Stimulated activated CD8-positive, alpha-beta memory T cell treated with anti-CD3 and anti-CD28 coated beads, Interleukin-15, amount 100 ng/mL, for 4 hours (primary cell): ENCODE measurements at places on chromosomes 1 and 21.

DNA sequence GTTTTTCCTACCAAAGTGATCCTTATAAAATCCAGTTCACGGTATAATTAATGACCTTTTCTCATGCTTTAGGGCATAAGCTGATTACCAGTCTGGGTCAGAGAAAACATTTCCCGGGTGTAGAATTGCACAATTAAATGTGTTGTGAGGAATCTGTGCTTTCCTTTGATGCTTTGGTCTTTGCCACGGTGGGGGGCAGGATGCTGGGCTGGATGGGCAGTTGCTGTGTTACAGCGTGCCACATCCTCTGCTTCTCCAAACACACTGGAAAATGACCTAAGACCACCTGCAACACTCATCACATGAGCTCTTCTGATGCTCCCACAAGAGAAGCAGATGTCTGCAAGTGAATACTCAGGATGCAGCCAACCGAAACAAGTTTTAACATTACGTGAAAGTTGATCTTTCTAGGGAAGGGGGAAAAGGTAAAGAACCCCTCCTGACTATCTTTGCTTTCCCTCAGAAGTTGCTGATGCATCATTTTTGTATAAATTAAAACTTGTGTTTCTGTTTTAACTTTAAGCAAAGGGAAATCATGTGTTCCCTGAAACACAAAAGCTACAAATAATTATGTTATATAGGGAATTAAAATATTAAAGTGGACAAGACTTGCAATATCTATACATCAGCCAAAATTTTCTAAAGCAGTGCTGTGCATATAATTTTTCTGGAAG lies 515.3 kb upstream of the NR5A2 start:
- no peak for DNase-seq

GRCh38 chr1:20717452-20718342 lies at the start of gene KIF17:
KIF17 (minus strand) TSS chr1:20718007; CDS start chr1:20717706, 301 bp downstream.
- DNase-seq: no peak

DNA sequence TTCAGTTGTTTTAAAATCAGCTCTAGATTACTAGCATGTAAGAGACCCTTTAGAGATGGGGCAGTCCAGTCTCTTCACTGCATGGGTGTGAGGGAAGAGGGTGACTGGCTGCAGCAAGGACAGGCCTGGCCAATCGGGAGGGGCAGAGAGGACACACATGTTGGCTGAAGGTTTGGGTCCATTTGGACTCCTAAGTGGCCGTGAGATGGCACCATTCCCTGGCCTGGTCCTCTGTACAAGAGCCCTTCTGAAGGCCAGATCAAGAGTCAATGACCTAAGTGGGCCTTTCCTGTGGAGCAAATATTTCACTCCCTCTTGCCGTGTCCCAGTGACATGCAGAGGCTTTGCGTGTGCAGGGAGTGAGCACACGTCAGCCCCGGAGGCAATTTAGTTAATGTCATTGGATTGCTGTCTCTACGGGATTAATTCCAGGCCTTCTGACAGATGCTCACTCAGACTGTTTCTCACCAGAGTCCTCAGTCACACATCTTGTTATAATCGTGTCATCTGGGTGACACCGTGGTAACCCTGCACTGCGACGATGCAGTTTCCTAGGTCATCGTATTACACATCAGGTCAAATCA lies 613.0 kb downstream of the NPHP4 start:
- DNase-seq: no peak

DNA sequence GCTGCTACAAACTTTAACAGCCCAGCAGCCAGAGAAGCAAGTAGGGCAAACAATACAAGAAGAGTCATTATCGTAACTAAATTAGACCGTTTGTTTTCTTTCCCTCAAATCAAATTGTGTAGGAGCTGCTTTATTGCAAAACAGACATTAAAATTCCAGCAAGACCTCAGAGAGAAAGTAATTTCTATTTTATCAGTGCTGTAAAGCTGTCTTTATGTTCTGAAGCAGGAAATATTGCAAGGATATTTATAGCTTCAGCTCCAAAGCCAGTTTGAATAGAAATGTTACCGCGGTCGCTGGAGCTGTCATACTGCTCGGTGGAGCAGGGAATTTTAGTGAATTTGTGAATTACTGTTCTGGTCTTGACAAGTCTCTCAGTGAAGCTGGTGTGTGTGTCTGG lies 503.8 kb upstream of the PLXNA2 start:
- no peak for DNase-seq

DNA sequence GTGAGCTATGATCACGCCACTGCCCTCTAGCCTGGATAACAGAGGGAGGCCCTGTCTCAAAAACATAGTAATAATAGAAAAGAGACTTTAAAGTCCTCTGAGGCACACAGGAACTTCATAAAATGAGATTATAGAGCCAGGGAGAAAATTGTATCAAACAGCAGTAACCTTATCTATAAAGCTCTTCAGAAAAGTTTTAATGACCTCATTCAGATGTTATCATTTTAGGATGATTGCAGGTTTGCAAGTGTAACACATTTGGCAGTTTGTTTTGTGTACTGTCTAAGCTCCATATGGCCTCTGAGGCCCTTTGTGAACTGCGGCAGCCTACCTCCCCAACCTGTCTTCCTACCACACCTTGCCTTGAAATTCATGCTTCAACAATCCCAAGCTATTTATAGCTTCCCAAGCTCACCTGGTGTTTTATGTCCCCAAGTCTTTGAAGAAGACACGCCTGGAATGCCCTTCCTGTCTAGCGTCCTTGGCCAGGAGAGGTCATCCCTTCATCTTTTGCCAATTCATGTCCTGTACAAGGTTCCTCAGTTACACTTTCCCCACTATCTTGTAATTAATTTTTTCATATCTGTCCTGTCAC lies 8.5 kb upstream of the AKNAD1 start:
- DNase-seq: no peak

DNA sequence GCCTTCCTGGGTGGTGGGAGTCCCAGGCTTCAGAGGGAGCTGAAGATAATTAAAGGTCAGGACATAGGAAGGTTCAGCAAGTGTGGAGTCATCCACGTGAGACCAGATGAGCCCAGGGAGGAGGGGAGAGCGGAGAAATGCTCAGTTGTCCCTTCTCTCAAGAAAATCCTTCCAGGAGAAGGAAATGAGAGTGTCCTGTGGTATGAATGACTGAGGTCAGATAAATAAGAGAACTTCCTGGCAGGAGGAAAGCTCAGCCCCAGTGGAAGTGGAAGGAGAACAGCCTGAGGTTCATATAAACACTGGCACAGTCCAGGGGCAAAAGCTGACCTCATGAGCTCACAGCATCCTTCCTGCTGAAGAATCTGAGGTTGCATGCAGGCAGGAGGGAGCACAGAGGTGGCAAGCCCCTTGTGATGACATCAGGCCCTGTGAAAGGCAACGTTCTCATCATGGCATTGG lies 97.6 kb downstream of the NAV1 start:
- DNase-seq: no peak

DNA sequence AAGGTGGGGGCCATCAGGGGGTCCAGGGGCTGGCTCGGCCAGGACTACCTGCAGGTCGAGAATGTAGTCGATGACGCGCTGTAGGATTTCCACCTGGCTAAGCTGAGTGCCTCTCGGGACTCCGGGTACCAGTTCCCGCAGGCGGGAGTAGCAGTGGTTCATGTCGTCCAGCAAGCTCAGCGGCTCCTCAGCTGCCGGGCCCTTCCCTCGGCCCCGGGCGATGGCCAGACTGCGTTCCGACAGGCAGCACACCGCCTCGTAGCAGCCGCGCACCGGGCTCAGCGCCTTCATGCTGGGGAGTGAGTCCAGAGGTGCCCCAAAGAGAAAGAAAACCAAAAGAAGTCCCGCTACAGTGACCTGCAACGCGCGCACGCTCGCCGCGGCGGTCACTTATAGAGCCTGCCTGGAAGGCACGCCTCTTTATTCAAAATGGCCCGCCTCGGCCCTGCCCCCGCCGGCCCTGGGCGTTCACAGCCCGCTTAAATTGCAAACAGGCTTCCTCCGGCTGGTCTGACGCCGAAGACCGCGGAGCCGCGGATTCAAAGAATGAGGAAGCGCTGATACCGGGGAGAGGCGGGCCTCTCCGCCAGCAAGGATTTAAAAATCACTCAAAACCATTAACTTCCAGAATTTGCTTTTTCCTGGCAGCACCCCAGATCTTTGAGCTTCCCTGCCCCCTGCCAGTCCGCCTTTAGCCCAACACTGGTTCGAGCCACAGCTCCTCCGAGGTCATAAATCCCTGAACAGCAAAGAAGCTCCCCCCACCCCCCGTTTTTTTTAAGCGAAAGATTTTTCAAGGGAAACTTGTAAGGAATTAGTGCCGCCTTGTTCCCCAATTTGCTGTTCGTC lies at the start of gene ID3:
Gene ID3, minus strand, starts transcription at position 366 of the 849 bp plus-strand sequence. Its CDS starts 75 bp downstream, at position 291.
- DNase-seq: peak; percentile 79

GRCh38 chr1:220241072-220241663 lies 31.1 kb downstream of the RAB3GAP2 start:
- no peak for DNase-seq

GRCh38 chr1:193090865-193091264 lies 14.3 kb downstream of the GLRX2 start:
- no peak for DNase-seq

GRCh38 chr21:18164933-18165332 lies 79.7 kb upstream of the CHODL start:
- DNase-seq: no peak

DNA sequence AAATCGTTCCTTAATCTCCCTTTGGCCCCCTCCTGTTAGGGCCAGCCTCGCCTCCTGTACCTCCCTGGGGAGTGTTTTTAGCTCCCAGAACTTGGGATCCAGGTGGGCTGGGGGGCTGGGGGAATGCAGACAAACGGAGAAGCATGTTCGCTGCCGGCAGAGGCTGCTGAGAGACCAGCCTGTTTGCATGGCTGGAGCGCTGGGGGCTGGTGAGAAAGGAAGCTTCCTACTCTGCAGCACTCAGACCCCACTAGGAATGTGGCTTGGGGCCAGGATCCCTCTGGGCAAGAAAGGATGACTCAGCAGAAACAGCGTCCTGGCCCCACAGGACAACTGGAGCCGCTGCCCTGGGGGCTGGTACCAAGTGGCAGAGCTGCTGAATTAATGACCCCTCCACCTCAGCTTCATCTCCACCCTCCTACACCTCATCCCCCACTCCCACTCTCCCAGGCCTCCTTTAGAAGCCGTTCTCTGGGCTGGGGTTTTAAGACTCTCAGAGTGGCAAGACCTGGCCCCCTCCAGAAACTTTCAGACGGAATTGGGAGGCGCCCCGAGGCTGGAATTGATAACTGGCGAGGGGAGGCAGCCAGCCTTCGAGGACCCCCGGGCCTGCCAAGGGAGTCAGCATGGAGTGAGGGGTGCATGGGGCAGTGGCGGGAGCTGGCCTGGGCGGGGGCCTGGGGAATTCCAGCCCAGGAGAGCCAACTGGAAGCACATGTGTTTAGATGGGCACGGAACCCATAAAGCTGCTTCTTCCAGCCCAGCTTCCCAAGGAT lies 28.5 kb upstream of the EPS8L3 start:
- no peak for DNase-seq

GRCh38 chr1:54781023-54781723 lies 16.9 kb upstream of the PARS2 start:
- DNase-seq: no peak

DNA sequence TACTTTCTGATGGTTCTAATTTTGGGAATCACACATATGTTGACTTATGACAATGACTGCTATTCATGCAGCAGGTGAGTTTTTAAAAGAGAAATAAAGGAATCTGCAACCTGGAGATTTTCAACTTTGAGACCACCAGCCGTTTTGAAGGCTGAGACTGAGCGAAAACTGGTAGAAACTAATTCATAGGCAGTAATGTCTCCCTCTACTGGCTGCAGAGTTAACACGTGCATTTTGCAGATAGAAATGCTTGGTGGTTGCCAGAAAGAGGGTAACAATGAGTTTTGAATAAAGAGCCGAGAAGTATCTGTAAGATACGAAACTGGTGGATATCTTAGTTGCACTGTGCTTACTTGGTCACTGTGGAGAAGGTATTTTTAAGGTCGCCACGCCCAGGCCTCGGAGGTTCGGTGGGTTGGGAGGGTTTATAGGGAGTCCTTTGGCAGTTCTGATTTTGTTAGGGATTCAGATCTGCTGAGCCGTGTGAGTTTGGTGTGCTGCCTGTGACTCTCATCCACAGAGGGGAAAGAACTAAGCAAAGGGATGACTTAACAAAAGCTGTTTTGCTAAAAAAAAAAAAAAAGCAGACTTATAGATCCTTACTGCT lies 83.0 kb downstream of the RYR2 start:
- no peak for DNase-seq

DNA sequence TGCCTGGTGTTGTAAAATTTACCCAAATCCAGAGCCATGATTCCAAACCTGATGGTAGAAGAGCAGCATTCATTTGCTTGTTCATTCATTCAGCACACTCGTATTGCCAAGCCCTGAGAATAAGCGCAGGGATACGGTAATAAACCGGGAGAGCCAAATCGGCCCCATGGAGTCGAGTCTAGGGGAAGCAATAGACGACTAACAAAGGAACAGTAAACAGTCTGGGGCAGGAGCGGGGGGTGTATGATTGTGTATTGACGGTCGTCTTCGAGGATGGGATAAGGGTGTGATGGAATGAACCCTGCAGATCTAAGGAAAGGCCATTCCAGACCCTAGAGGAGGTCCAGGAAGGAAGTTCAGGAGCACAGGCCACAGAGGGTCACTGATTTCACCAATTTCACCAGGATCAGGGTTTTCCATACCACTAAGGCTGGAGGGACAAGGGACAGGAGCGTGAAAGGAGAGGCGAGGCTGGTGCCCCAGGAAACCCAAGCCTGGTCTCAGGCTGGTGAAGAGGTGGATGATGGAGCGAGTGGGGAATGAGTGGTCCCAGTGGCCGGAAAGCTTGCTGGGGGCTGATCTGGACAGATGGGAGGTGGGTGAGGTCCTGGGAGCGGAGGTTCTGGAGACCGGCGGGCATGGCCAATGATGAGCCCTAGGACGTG lies 61.1 kb upstream of the PDE9A start:
- DNase-seq: no peak

GRCh38 chr1:100852976-100853375 lies 41.7 kb downstream of the EXTL2 start:
- no peak for DNase-seq

DNA sequence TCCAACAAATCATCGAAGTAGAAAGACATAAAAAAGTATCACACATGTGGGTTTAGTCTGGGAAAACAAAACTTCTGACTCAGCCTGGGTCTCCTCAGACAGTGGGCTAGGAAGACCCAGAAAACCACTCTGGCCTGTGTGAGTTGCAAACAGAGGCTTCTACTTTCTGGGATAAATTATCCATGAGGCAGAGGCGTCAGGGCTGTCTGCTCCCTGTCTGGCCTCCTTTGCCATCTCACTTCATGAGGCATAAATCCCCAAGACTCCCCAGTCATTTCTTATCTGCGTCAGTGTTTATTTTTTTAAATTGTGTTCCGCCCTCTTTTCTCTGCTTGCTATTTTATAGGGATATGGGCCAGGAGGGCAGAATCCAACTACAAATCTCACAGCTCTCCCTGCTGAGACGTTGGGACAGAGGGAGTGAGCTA lies 80.6 kb upstream of the TRABD2B start:
- DNase-seq: no peak

DNA sequence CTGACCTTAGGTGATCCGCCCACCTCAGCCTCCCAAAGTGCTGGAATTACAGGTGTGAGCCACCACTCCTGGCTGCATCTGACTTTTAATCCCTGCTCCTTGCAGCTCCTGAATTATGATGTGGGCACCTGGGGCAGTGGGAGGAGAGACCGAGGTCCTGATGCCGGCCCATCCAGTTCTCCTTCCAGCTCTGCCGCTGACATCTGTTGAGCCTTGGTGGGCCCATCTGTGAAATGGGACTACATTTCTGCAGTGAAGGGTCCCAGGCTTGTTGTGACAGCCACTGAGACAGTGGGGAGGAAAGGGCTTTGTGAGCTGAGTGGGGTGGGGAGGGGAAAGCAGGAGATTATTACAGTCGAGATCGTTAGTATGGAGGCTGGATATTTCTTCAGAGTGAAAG lies 11.8 kb downstream of the PLA2G2F start:
- no peak for DNase-seq
